ENCODE measurements at places on chromosomes 5 and 9.

DNA sequence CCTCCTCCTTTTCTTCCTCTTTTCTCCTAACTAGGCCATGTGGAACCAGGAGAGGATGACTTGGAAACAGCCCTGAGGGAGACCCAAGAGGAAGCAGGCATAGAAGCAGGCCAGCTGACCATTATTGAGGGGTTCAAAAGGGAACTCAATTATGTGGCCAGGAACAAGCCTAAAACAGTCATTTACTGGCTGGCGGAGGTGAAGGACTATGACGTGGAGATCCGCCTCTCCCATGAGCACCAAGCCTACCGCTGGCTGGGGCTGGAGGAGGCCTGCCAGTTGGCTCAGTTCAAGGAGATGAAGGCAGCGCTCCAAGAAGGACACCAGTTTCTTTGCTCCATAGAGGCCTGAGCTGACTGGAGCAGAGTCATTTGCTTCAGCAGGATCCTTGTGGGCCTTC is 13.7 kb downstream of the NUDT2 start:
- no peak for DNase-seq

GRCh38 chr9:93173365-93174051 is 10.4 kb upstream of the WNK2 start:
- no peak for DNase-seq

DNA sequence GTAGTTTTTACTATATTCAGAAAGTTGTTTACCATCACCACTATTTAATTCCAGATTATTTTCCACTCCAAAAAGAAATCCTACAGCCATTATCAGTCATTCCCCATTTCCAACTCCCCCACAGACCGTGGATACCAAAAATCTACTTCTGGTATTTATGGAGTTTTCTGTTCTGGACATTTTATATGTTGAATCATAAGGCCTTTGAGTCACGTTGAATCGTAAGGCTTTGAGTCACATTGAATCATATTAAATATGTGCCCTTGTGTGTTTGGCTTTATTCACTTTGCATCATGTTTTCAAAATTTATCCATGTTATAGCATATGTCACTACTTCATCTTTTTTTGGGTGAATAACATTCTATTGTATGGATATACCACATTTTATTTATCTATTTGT is 454.1 kb upstream of the NUDT12 start:
- no peak for DNase-seq

DNA sequence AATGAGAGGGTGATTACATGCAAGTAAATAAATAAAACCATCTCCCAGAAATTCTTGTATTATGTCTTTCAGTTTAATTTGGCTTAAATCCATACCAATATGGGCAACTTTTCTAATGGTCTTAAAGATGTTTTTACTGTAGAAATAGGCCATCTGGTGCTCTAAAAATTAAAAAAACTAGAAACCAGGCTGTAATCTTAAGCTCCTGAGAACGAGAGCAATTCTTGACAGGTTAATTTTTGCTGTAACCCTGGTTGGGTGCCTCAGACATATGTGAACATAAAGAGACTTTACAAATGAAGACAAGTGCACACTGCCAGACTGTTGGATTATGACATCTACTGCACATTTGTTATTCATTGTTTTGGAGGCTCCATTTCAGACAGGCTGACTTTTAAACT is 246.8 kb upstream of the DAB2 start:
- no peak for DNase-seq

DNA sequence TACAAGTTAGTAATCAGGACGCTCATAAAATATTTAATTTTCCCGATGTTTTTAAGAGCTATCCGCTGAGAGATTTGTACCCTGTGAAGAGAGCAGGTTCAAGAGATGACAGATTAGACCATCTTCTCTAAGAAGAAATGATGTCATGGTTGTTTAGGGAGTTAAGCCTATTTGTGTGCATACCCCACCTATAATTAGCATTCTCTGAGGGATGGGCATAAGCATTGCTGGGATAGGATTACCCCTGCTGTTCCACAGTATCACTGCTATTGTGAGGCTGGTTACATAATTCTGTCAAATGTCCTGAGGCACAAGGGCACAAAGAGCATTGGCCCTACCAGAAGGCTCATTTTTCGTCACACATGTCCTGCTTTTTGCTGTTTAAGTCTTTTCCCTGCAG is 687.0 kb downstream of the CETN3 start:
- DNase-seq: no peak

DNA sequence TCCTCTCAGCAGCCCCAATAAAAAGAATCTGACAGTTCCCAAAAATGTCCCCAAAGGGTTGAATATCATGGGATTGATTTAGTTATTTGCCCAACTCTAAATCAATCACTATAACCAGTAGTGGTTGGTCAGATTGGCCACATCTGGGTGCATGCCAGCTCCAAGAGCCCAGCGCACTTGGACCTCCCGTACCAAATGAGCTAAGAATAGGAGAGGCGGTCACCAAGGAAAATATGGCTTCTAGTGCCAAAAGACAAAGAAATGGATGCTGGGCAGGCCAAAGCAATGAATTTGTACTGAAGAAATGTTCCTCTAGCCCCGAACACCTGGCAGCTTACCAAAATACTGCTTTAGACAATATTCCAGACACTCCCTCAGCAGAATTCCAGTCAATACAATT is 80.3 kb downstream of the RCL1 start:
- no peak for DNase-seq

Measured in stimulated activated naive CD8-positive, alpha-beta T cell treated with anti-CD3 and anti-CD28 coated beads, Interleukin-15, amount 100 ng/mL, for 72 hours (primary cell).